Activated naive CD4-positive, alpha-beta T cell (primary cell): ENCODE measurements at places on chromosomes 13 and 19.

DNA sequence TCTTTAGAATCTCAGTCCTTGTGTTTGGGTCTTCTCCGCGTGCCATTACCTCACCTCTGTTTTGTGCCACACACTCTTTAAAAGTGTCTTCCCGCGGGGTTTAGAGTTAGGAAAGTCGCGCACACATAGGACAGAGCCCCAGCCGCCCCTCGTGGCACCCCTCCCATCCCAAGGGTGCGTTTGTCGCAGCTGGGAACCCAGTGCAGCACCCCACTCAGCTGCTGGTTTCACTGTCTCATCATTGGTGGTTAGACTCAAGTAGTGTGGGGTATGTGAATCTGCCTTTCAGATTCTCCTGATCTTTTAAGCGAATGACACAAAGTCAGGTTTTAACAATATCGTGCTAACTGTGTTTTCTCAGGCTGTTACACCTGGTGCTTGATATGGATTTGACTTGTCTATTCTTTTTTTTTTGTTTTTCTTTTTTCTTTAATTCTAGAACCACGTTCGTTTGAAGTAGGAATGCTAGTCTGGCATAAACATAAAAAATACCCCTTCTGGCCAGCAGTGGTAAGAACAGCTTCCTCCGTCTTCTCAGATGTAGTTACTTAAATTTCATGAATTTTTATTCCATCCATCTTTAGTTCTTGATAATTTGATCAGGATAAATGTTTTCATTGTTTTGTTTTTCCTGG lies 19.5 kb upstream of the NDUFS7 start:
- DNase-seq: no peak

DNA sequence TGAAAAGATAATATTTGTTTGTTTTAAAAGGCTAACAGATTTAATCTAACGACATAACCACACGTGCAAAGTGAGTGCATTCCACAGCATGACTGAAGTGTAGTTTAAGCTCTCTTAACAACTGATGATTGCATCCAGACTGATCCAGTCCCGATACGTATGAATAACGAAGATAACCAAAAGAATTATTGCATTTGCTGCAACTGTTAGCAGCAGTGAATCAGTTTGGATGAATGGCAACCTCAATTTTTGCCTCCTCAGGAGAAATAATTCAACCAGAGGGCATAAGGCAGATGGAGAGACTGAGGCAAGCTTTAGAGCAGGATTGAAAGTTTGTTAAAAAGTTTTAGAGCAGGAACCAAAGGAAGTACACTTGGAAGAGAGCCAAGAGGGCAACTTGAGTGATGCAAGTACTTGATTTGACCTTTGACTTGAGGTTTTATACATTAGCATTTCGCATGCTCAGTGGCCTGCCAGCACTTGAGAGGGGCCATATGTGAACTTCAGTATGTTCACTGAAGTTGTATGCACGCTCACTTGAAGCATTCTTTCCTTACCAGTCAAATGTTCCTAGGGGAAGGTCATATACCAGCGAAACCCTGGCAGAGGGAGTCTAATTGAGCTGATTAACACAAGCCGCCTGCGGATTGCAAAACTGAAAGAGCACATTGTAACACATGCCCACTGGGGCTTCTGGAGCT lies 835.0 kb upstream of the PCDH20 start:
- DNase-seq: no peak

DNA sequence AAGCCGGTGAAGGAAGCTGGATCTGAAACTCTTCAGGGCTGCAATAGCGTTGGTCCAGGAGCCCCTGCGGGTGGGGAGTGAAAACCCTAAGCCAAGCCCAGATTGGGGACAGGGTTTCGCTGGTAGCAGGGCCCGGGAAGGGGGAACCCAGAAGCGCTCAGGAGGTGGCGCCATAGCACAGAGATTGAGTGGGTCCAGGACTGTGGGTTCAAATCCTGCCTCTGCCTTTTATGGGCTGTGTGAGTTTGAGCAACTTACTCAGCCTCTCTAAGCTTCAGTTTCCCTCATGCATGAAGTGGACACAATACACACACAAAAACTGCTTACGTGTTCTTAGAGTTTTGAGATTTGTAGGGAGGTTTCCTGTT lies 8.3 kb upstream of the SYCN start:
- DNase-seq: no peak

GRCh38 chr19:11067356-11068113 lies 21.7 kb upstream of the LDLR start:
- DNase-seq: no peak

DNA sequence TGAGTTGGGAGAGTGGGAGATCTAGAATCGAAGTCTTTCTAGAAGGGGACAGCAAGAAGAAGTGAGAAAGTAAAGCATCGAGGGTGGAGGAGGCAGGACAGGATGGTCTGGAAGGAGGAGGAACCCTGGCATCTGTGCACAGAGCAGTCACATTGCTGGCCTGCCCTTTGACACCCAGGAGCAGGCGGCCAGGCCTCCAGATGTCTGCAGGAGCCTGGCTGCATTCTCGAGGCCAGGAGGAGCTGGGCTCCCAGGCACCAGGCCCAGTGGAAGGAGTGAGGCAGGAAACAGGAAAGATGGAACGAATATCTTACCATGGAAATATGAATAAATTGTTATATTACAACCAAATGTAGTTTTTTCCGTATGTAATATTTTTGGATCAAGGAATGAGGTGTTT lies 27.7 kb upstream of the ARGLU1 start:
- DNase-seq: no peak

DNA sequence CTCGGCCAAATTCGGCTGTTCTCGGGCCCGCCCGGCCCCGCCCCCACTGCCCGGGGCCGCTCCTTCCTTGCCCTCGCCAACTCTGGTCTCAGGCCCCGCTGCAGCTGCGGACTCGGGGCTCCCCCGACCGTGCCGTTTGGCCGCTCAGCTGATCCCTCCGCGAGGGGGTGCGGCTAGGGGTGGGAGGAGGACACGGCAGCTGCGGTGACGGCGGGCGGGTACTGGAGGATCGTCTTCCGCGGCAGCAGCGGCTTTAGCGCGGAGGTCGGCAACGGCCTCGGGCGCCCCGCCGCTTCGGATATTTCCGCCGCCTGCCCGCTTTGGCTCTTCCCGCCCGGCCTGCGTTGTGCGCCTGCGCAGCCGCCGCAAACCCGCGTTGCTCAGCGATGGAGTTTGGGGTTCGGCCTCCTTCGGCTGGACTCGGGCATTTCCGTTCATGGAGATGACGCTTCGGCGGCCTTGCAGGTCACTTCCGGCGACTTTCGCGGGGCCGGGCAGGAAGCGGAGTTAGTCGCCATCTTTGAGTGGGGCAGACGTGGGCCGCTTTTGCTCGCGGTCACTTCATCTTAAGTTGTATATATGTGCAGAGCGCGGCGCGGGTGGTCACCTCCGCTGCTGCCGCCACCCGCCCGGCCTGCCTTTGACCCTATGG lies 338 bp upstream of the UBE2M start:
- no peak for DNase-seq

GRCh38 chr13:43245374-43245964 lies 222.1 kb downstream of the DNAJC15 start:
- DNase-seq: no peak

DNA sequence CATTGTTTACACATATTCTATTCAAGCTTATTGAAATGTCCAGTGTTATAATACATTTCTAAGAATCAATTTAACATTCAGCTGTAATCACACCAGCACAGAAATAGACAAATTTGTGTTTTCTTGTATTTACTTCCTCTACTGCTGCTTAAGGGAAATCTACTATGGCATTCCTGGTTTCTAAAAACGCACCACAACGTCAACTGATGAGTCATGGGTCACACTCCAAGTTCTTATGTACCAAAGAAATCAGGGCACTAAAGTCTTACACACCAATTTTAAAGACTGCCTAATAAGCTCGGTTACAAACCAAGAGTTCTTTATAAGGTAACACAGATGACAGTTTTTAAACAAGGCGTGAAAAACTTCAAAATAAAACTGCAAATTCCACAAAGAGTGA lies 13.2 kb downstream of the LNX2 start:
- DNase-seq: no peak

DNA sequence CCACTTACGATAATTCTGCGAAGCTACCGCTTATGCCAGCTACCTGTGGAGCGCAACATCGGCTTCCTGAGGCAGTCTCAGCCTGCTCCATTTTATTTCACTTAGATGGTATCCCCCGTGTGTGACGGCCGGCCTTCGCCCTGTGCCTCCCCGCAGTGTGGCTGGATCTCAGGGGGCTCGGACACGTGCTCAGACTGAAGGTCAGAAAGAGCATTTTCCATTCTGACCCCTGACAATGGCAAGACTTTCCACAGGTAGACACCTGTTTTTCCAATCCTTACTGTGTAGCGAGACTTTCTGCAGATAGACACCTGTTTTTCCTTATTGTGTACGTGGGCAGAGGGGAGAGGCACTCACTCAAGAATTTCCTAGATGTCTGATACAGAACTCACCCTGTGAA lies 52.7 kb downstream of the ATP11A start:
- no peak for DNase-seq

DNA sequence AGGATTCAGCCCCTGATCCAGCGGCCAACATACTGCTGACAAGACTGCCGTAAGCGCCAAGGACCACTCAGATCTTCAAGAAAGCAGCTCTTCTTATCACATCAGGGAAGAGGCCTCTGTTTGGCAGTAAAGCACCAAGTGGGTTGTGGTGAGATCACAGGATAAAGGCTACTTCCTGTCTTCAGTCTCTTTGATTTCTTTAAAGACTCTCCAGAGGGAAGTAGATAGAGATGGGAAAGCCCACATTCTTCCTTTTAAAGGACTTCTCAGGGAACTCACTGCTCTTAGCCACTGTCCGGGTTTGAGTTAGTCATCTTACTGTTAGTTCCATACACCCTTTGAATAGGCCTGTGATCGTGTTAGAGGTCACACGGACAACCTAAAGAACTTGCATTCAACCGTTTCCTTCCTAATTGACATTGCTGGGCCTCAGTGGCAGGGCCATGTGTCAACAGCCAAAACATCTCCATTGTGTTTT lies 47.2 kb upstream of the POMP start:
- no peak for DNase-seq

DNA sequence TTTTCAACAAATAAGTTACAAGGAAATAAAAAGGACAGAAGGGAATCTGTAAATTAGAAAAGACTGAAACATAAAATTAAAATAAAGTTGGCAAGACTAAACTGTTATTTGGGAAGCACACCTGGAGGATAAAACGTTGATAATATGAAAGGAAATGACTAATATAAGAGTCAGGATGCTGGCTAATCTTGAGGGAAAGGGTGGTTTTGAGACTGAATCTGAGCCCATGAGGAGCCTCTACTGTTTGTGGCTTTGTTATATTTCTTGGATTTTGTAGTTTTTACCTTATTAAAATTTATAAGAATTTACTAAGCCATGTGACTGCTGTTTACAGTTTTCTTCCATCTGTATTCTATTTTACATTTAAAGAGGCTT lies 718.0 kb upstream of the SPRY2 start:
- DNase-seq: no peak

GRCh38 chr19:37572203-37572602 lies 22.4 kb downstream of the ZNF571 start:
- no peak for DNase-seq

- DNase-seq: no peak
These were observed 75.7 kb downstream of the DPF1 start for GRCh38 chr19:38148337-38148736.

DNA sequence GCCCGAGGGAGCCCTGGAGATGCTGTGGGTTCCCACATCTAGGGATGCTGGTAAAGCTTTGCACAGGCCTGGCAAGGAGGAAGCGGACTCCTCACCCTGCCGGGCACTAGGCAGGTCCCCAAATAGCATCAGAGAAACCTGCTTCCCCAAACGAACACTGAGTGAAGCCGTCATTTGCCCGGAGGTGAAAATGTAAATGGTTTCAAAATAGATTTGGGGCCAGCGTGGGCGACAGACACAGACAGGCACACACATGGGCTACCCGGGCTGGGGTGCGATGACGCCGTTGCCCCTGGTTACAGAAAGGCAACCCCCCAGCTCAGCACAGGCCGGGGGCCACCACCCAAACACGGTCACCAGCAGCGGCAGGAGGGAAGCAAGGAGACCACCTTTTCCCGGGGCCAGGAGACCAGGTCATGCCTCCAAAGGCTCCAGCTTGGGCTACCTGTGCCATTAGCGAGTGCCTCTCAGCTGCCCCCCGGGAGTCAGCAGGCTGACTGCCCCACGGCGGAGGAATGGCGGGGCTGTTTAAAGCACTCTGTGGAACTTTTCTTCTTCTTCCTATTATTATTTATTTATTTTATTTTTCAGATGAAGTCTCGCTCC lies 47.5 kb upstream of the NDUFS7 start:
- DNase-seq: no peak

DNA sequence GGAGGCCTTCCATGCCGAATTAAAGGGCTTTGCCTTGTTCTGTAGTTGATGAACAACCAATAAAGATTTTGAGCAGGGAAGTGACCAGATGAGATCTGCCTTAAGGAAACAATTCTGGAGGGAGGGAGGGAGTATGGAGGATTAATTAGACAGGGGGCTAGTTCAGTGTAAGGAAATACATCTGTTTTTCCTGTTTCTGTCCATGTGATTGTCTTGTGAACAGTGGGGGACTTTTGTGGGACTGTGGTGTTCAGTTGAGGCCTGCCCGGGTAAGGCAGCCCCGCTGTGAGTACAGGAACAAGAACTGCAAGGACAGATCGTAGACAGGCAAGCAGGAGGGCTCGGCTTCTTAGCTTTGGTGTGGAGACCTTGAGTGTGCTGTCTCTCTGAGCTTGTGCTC lies 59.0 kb downstream of the DGKH start:
- DNase-seq: no peak

GRCh38 chr13:51148952-51149573 lies 38.0 kb upstream of the C13orf42 start:
- DNase-seq: no peak

DNA sequence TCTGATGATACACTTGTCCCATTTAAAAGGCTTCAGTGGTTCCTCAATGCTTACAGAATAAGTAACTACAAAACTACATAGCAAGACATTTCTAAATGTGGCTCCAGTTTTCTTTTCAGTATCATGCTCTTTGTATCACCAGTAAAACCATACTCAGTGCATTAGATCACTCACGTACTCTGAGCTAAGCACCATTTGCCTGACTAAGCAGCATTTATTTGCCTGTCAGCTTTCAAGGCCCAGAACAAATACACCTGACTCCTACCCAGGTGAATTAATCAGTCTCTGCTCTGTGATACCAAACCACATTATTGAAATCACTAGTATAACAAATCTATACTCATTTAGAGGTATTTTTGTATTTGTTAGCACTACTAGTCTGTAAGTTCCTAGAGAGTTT lies 47.4 kb upstream of the PCDH20 start:
- DNase-seq: no peak

DNA sequence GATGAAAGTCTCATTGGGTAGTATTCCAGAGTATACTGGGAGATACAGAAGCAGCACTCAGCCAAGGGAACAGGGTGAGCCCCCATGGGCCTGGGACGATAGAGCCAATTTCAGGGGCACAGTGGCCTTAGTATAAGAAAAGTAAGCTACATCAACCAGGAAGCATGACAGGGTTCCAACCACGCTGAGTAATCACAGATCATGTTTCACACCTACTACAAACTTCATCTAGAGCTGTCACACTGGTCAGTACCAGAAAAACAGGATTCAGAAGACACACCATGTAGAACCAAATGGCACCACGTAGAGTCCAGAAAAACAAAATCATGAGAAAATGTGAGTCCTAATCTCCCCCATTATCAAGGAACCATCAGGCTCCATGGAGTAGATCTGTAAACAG lies 1292.4 kb upstream of the MIR17HG start:
- no peak for DNase-seq

- DNase-seq: peak; percentile 11
These were observed 45.5 kb downstream of the IER2 start for GRCh38 chr19:13195678-13196077.
